ENCODE measurements at places on chromosomes 11 and 22. TPM values are rescaled to one million over a fixed set of nuclear protein-coding genes. Genes with fewer than 3 reads are reported as not detected.
A peak's percentile ranks its signal among the peaks of the same experiment; 100 is the strongest.

Gene IRAG1
- not detected for total RNA-seq

Gene OR52A1
- total RNA-seq: not detected

Gene KRTAP5-9
- not detected for total RNA-seq

Gene NUDT22
- 69.2 TPM for total RNA-seq

Gene PVALB
- total RNA-seq: not detected

DNA sequence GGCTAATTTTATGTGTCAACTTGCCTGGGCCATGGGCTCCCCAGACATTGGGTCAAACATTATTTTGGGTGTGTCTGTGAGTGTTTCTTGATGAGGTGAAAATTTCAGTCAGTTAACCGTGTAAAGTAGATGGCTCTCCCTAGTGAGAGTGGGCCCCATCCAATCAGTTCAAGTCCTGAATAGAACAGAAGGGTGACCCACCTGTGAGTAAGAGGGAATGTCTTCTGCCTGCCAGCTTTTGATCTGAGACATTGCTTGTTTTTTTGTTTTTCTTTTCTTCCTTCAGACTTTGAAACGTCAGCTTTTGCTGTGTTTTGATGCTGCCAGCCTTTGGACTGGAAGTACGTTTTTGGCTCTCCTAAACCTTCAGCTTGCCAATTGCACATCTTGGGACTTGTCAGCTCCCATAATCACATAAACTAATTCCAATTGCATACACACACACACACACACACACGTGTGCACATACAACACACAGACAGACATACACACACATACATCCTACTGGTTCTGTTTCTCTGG, 300.1 kb downstream of the CNTN5 start:
- H3K4me1 ChIP-seq: no peaks in the 10 kb centered on the region
- no peak for DNase-seq

DNA sequence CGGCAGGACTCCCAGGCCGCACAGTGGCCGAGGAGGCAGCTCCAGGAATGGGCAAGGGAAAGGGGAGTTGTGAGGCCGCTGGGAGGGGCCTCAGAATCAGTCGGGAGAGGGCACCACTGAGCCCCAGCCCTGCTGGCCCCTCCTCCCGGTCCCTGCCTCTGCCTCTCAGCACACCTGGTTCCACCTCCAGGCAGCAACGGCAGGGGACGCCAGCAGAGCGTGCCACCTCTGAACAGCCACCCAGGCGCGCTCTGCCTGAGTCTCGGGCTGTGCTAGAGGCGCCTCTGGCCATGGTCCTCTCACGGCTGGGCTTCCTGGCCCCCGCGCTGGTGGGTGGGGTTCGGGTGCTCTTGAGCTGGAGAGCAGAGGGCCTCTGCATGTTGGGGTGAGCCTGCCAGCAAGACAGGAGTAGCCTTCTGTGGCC, 33.0 kb downstream of the MOB2 start:
- no peaks in the 10 kb centered on the region for H3K27me3 ChIP-seq
- H3K4me1 ChIP-seq: no peaks in the 10 kb centered on the region
- no peaks in the 10 kb centered on the region for H3K36me3 ChIP-seq
- DNase-seq: peak; percentile 50
- H3K27ac ChIP-seq: no peak overlapping the region

Gene MN1
- total RNA-seq: 0.16 TPM

Gene TSSK2
- total RNA-seq: not detected

Gene CRYBB2
- total RNA-seq: not detected

DNA sequence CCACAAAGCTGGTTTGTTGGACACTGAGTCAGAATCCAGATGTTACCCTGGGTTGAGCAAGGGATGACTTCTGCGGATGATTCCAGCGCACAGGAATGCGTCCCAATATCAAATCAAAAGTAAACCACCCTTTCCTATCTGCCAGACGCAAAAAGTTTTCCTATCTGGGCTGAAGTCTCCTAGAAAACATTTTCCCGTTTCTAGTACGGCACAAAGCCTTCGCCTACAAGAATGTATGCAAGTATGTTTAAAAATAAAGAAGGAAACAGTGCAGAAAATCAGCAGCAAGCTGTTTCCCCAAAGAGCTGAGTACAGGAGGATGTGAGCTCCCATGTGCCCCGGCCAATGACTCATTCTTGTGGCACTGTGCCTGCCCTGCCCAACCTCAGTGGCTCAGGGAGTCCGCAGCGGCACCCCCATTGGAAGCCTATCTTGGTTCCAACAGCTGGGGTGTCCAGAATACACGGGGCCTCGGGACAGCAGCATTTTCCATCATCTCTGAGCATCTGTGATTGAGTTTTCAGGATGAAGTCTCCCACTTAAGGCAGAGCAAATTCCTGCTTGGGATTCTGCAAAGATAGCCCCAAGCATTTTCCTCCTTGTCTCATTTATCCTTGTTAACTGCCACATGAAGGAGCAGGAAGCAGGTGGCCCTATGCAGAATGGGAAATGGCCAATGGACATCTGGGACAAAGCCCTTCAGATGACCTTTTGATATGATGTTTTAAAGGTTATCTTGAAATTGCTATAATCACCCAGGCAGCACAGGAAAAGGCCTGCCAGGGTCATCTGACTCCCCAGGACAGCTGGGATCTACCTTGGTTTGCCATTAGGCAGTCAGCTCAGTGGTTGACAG, 17.5 kb downstream of the KCNJ5 start:
- H3K36me3 ChIP-seq: no peaks in the 10 kb centered on the region
- no peak overlapping the region for H3K27ac ChIP-seq
- no peak overlapping the region for H3K4me3 ChIP-seq
- peak; percentile 45 for DNase-seq

DNA sequence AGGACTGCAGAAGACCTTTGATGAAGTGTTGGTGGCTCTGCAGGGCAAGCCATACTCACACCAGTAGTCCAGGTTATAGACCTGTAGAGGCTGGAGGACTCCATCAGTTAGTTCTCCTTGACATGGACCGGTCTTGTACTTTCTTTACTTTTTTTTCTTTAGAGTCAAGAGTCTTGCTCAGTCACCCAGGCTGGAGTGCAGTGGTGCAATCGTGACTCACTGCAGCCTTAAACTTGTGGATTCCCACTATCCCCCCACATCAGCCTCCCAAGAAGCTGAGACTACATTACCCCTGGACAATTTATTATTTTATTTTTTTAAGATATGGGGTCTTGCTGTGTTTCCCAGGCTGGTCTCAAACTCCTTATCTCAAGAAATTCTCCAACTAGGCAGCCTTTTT, 49.6 kb upstream of the E2F8 start:
- H3K36me3 ChIP-seq: no peaks in the 10 kb centered on the region
- no peak overlapping the region for H3K27ac ChIP-seq
- no peak overlapping the region for H3K4me3 ChIP-seq
- no peak for DNase-seq
- no peaks in the 10 kb centered on the region for H3K4me1 ChIP-seq

Gene SLC17A6
- not detected for total RNA-seq

DNA sequence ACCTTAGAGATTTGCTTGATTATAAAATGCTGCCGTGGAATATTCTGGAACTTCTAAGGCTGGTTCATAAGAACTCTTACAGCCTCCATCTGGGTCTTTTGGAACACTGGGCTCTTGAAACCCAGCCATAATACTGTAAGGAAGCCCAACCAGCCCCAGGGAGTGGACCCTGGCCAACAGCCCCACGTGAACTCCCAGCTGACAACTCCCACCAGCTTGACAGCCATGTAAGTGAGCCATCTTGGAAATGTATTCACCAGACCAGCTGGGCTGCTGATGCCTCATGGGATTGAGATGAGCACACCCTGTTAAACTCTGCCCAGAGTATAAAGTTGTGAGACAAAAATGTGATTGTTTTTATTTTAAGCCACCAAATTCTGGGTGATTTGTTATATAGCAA, 378.7 kb upstream of the RAG2 start:
- H3K36me3 ChIP-seq: no peaks in the 10 kb centered on the region
- H3K27me3 ChIP-seq: no peaks in the 10 kb centered on the region
- no peak overlapping the region for H3K27ac ChIP-seq
- H3K4me1 ChIP-seq: no peaks in the 10 kb centered on the region
